ENCODE measurements at places on chromosomes 2 and 18. TPM values are rescaled to one million over a fixed set of nuclear protein-coding genes. Genes with fewer than 3 reads are reported as not detected.

AGAP1 gene
- total RNA-seq: 10.5 TPM

DNAJC5G gene
- total RNA-seq: not detected

FHOD3 gene
- total RNA-seq: 0.40 TPM

TMEM200C gene
- 3.7 TPM for total RNA-seq

GREB1L gene
- 4.3 TPM for total RNA-seq
